ENCODE measurements at places on chromosomes 7 and 10.

DNA sequence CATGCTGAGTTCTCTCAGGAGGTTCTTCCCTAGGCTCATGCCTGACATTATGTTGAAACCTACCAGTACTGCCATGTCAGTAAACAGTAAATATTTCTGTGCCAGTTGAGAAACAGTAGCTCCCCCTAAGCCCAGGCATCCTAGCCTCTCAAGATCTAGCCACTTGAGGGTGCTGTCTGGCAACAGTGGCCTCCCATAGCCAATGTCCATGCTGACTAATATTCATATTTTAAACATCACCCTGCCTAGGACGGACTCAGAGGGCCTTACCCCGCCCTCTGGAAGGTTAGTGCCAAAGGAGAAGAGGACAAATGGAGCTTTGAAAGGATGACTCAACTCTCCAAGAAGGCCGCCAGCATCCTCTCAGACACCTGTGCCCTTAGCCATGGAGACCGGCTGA is 7.7 kb downstream of the ACSM6 start:
- DNase-seq = no peak

GRCh38 chr7:14395860-14396259 is 406.4 kb upstream of the ETV1 start:
- DNase-seq = no peak

DNA sequence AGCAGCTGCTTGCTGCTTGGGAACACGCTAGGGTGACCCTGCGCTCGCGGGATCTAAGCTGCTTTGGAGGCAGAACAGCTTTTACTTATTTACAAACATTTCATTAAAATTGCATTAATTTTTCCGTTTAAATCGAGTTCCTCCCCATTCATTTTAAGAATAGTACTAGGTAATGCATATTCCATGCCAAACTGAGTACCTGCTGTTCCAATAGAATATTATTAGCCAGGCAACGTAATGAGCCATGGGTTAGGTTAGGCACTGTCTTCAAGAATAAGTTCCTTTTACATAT is 860 bp downstream of the EXOC6 start:
- DNase-seq = no peak

GRCh38 chr10:4569151-4569550 is 256.9 kb upstream of the AKR1E2 start:
- no peak for DNase-seq

DNA sequence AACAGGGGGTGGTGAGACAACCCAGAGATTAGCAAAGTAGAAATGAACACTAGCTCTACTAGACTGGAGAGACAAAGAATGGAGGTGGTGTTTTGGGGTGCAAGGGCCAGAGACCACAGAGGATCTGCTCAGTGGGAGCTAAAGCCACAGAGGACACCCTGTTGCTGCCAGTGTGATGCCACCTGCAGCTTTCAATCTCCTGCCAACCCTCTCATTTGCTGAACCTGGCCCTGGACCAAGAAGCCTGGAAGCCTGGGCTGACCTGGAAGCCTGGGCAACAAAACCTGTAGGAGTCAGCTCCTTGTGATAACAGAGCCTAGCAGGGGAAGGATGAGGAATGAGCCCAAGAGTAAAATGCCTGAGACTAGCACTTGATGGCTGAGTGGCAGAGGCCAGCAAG is 81.1 kb upstream of the ADO start:
- no peak for DNase-seq

GRCh38 chr10:75954486-75954885 is 523.1 kb downstream of the LRMDA start:
- DNase-seq = no peak

GRCh38 chr10:29324220-29324841 is 35.5 kb downstream of the LYZL1 start:
- DNase-seq = no peak

- DNase-seq = no peak
These were observed 356.2 kb upstream of the NFE2L3 start for GRCh38 chr7:25795824-25796235.

DNA sequence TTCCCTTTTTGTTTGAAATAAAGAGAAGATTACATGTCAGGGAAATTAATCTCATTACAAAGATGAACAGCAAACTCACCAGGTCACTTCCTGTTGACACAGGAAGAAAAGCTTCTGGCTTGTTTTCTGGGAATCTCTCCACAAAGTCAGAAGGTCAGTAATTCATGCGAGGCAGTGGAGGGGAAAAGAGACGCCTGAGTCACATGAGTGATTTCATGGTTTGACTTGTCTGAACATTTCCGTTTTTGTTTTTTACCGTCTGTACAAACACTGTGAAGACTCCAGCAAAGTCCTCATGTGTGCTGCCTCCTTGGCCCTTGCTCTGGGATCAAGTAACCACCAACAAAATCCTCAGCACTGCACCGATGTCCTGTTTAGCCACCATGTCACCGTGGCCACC is 2.5 kb upstream of the HABP2 start:
- peak; percentile 29 for DNase-seq

GRCh38 chr7:135385209-135385608 is 124.7 kb downstream of the CNOT4 start:
- peak; percentile 75 for DNase-seq

DNA sequence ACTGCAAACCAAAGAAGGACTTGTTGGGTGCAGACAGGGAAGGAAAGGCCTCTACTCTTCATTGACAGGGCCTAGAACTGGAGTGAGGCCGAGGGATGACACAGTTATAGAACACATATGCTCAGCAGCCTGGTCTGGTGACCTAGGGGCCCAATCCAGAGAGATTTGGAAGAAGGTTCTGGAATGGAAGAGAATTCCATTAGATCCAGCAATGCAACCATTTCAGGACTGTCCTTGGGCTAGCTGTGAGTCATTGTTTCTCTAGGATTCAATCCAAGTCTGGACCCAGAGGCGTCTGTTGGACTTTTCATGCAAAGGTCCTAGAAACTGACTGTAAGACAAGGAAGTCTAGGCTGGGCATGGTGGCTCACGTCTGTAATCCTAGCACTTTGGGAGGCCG is 59.2 kb downstream of the WIPF3 start:
- no peak for DNase-seq

GRCh38 chr7:44396496-44396895 is 71.1 kb upstream of the CAMK2B start:
- DNase-seq = no peak

DNA sequence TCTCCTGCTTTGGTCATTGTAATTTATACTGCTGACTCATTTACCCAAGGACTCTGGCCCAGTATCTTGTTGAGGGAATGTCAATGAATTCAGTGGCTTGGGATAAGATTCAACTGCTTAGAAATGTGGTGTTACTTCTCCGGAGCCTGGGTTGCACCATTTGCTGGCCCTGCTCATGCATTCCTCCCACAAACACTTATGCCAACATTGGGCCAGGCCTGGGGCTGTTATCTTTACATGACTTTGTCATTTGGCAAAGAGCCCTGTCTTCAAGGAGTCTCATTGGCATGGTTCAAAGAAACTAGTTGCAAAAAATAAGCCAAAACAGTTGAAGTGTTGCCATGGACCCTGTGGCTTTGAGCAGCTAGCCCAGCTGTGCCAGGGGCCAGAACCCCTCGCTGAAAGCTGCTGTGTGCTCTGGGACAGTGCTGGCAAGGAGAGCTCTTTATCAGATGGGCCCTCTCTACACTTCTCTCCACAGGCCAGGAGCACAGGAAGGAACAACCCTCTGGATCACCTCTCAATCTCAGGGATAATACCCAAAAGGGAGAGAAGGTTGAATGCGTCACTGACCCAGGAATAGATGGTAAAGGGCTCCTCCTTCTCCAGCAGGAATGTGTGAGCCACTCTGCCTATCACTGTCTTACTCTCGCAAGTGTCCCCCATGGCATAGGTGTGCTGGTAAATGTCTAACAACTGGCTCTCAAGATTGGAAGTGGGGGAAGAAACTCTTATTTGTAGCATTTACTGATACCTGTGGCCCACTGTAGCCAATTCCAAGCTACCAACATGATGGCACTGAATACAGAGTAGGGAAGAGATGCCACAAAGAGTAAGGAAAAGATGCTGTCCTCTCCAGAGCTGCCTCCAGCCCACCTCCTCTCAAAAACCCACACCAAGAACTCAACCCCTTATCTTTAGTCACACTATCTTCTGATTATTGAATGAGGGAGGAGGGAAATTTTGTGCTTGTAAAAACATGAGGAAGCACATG is 23.5 kb upstream of the PDE1C start:
- DNase-seq = no peak

DNA sequence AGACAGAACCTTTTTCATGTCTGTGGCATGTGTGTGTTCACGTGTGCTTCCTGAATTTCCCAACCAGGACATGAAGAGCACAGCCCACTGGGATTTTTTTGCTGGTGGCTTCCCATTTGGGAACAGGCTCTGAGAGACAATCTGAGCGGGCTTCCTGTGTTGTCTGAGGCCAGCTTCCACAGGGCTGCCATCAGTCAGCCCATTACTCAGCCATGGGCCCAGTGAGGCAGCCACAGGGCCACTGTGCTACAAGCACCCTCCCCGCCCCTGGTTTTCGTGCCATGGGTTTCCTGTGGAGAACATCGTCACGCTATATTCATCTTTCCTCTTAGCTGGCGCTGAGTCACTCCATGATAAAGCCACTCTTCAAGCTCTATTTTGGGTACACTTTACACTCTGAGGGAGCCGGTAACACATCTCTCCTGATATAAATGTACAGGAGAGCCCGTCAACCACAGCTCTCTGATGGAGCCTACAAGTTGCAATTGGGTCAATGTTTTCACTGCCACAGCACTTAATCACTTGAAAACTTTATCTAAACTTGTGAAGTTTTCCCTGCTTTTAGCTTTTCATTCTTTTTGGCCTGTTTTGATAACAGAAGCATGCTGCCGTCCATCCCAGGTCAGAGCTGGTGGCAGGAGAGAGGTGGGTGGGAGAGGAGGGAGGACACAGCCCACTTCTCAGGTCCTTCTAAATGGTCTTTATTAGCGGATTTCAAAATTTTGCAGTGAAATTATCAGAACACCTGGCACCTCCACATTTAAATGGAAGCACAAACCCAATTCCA is 96.9 kb downstream of the HIPK2 start:
- DNase-seq = no peak

GRCh38 chr10:120205368-120206018 is 251.5 kb upstream of the PLPP4 start:
- DNase-seq = peak; percentile 8

- peak; percentile 54 for DNase-seq
These were observed 1197.2 kb downstream of the SORCS1 start for GRCh38 chr10:105967256-105967655.

- DNase-seq = no peak
These were observed 167.7 kb downstream of the GFRA1 start for GRCh38 chr10:116105264-116105663.

GRCh38 chr7:31082017-31082416 is 29.9 kb downstream of the ADCYAP1R1 start:
- DNase-seq = no peak

DNA sequence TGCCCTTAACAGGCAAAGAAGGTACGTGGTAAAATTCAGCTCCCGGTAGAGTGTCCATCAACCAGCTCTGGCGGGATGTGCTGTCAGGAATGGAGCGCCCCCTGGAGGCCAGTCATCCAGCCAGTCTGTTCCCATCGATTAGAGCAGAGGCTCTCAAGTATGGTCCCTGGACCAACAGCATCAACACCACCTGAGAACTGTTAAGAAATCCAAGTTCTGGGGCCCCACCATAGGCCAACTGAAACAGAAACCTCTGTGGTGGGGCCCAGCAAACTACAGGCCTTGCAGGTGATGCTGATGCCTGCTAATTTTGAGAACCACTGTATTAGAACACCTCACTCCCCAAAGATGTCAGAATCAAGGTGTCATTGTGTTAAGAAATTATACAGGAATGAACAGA is 109.2 kb downstream of the DPY19L1 start:
- DNase-seq = peak; percentile 22
